ENCODE measurements at places on chromosomes 16 and 17.

DNA sequence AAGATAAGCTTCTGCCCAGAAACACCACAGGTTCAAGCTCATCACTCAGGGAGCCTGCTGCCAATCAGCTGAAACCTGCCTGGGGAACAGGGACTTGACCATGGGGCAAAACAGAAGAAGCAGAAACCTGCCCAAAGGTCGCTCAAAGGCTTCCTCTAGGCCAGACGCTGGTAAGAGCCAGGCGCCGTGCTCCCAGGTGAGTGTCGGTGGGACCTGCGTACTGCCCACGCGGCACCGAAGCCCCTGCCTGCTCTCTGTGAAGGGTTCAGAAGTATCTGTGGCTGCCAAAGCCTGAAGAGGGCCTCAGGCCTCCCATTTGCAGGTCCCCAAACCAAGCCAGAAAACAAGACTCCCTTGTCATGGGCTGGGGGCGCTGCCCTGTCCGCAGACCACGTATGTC lies 10.4 kb downstream of the SGSH start:
- no peak for DNase-seq

- DNase-seq: no peak
Measured at GRCh38 chr16:74721716-74722115, 21.1 kb upstream of the MLKL start.

DNA sequence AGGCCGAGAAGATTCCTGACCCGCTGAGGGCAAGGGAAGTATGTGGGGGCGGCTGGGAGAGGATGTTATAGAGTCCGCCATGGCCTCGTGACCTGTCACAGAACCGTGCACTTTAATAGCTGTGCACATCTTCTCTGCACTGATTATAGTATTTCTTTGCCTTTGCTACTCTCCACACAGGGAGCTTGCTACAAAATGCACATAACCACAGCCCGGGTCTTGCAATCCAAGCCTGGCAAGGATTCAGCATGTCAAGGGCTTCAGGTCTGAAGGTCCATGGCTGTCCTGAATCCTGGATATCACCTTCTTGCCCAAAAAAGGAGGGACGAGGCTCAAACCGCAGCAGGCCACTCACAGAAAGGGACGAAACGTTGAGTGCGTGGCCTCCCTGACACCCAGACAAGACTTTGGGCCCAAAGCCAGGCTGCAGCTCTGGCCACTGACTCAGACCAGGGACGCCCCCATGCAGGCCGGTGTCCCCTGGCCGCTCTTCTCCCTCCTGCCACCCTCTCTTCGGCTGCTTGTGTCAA lies 43.7 kb downstream of the USP22 start:
- DNase-seq: no peak

GRCh38 chr17:7001318-7001961 lies 5.6 kb downstream of the ALOX12 start:
- DNase-seq: no peak

DNA sequence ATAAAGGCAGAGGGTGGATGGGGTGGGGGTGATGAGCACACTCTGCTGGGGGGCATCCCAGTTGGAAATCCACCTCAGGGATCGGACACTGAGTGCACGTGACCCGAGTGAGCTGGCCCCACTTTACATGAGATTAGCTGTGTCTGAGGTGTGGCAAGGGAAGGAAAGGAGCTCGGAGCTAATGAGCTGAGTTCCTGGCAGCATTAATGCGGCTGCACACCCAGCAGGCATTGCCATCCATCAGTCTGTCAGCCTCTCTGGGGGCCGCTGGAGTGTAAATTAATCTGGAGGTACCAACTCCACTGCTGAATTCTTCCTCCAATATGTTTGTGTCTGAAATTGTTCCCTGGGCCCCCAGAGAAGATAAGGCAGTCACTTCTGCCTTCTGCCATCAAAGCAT lies 65.5 kb downstream of the HS3ST2 start:
- DNase-seq: no peak

DNA sequence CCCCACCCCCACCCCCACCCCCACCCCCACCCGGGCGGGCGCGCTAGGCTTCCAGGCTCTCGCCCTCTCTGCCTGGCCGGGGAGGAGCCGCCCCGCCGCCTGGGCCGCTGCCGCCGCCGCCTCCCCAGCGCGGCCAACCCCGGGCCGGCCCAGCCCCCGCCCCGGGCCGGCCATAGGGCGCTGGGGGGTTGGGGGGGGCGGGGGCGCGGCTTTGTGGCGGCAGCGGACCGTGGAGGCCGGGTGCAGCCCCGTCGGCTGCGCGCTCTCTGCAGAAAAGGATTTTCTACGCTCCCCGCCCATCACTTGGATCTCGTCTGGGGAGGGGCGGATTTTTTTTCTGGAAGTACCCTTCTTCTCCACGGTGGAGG lies 230.9 kb downstream of the MRTFB start:
- DNase-seq: peak; percentile 40

DNA sequence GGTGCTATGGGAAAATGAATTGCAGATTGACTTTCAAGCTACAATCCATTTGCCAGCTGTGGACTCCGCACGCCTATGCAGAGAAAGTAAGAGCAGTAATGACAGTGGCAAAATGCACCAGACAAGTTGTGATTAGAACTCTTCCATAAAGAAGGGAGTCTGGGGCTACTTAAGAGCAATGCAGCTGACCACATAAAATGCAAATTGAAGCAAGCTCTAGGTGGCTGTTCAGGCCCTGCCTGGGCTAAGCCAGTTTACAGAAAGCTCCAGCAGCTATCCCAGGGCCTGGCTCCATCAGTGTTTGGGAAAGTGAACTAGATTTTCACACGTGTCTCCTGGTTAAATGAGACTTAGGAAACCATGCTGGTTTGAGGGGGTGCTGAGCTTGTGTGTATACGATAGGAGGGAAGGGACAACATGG lies 2.2 kb upstream of the MAP2K6 start:
- no peak for DNase-seq

GRCh38 chr17:77926981-77927380 lies 31.5 kb upstream of the TNRC6C start:
- no peak for DNase-seq

DNA sequence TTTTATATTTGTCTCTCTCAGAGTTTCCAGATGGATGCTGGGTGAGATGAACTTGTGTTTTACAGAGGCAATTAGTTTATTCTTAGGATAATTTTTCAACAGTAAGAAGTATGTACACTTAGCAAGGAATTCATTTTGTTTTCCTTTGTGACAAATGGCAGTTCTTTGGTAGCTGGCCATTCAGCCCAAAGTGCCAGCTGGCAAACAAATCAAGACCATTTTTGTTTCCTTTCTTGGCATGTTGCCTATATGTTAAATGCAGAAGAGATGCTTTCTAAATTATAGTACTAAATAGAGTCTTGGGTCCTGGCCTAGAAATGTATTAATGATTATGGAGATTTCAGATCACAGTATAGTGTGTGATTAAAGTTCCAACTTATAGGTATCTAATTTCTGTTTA lies 337.1 kb downstream of the CNTNAP4 start:
- DNase-seq: no peak

- DNase-seq: peak; percentile 67
Measured at GRCh38 chr16:19559242-19559910, 3.9 kb downstream of the VPS35L start.

DNA sequence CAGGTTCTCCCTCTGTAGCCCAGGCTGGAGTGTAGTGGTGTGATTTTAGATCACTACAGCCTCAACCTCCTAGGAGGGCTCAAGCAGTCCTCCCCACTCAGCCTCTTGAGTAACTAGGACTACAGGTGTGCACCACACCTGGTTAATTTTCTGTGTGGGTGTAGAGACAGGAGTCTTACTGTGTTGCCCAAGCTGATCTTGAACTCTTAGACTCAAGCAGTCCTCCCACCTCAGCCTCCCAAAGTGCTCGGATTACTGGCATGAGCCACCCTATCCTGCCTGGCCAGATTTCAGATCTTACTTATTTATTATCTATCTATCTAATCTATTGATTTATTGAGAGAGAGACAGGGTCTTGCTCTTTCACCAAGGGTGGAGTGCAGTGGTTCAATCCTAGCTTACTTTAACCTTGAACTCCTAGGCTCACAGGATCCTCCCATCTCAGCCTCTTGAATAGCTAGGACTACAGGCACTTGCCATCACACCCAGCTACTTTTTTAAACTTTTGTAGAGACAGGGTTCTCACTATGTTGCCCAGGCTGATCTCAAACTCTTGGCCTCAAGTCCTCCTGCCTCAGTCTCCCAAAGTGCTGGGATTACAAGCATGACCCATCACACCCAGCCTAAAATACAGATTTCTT lies 61.8 kb downstream of the TUBD1 start:
- no peak for DNase-seq

GRCh38 chr16:333406-334094 lies 19.0 kb downstream of the AXIN1 start:
- DNase-seq: no peak

DNA sequence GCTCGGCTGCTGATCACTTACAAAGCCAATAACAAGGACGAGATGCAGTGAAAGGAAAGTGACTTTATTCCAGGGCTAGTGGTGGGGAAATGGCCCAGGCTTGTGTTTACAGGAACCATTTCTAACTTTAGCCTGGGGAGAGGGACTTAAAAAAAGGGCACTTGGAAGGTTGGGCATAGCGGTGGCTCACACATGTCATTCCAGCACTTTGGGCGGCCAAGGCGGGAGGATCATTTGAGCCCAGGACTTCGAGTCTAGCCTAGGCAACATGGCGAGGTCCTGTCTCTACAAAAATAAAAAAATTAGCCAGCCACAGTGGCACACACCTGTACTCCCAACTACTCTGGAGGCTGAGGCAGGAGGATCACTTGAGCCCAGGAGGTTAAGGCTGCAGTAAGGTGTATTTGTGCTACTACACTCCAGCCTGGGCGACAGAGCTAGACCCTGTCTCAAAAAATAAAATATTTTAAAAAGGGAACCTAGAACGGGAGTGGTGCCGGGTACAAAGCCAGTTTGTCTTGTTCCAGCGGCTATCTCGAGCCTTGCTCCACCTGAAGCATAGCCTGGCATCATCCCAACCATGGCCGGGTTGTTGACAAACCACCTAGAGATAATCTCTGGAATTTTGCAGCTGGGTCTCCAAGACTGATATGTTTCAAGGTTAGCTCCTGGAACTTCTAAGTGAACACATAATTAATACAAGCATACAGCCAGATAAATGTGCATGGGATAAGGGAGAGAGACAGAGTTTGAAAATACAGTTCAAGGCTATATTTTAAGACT lies 5.7 kb upstream of the TVP23A start:
- no peak for DNase-seq

- DNase-seq: no peak
Measured at GRCh38 chr16:10308305-10309193, 77.3 kb upstream of the ATF7IP2 start.

- no peak for DNase-seq
Measured at GRCh38 chr16:67019171-67019570, 9.8 kb upstream of the CBFB start.

DNA sequence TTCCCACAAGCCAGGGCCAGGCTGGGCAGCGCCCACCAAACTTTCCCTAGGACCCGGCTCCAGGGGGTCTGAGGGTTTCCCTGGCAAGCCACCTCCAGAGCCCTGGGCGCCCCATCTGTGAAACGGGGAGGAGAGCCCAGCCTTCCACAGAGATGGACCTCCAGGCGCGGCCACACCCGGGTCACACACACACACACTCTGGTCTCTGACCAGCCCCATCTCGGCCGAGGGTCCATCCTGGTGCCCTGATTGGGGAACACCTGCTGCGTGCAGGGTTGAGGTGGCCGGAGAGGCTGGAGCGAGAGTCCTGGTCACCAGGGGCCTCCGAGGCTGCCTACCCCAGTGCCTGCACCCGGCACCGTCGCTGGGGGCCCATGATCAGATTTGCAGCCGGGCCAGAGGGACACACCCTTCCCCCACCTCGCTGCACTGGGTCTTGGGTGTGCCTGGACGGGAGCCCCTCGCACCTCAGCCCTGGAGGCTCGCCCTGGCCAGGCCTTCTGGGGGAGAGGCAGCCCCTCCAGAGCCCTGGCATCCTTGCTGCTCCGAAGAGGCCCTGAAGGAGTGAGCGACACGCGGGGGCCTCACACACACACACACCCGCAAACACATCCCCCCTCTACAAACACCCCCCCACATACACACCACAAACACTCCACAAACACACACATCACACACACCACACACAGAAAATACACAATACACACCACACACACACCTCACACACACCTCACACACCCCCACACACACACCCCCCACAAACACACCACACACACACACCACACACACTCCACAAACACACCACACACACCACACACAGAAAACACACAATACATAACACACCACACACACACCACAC lies 29.7 kb downstream of the SLC25A10 start:
- DNase-seq: no peak

- no peak for DNase-seq
Measured at GRCh38 chr17:74597069-74597790, 5.1 kb upstream of the CD300LD start.

- no peak for DNase-seq
Measured at GRCh38 chr16:4663777-4664465, 29.4 kb upstream of the NUDT16L1 start.

DNA sequence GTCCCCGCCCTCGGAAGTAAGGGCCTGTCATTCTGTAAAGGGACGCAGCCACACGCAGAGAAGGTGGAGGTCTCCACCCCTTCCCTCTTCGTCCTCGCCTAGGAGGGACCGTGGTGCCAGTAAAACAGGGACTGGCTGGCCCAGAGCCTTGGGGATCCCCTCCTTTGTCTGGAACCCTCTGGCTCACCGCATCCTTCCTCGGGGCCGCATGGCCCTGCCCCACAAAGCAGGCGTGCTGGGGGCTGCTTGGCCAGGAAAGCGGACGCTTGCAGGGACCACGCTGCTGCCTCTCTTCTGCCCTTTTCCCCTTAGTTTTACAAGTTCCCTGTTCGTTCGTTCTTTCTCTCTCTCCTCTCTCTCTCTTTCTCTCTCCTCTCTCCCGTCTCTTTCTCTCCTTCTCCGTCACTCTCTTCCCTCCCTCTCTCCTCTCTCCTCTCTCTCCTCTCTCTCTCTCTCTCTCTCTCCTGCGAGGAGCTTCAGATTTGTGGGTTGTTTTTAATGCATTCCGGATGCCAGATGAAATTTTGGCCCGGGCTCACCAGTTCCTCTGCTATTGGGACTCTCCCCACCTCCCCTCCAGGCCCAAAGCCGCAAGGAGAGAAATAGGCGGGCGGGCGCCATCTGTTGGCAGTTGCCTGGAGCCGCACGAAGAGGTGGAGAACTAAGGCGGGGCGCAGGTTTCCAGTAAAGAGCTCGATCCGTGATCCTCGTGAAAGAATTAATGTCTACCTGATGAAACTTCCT lies 35.1 kb upstream of the CDRT4 start:
- peak; percentile 90 for DNase-seq

GRCh38 chr16:50668368-50669008 lies 12.6 kb downstream of the SNX20 start:
- DNase-seq: no peak

- DNase-seq: no peak
Measured at GRCh38 chr17:74601944-74602572, 10.0 kb upstream of the CD300LD start.

- DNase-seq: peak; percentile 26
Measured at GRCh38 chr17:81295676-81296381, 722 bp upstream of the SLC38A10 start.

GRCh38 chr16:64253525-64253924 lies 868.3 kb downstream of the CDH11 start:
- DNase-seq: no peak

All from HFFc6 (cell line).